Large intestine (tissue), 12 donors: ENCODE measurements at places on chromosomes 1 and 21.

DNA sequence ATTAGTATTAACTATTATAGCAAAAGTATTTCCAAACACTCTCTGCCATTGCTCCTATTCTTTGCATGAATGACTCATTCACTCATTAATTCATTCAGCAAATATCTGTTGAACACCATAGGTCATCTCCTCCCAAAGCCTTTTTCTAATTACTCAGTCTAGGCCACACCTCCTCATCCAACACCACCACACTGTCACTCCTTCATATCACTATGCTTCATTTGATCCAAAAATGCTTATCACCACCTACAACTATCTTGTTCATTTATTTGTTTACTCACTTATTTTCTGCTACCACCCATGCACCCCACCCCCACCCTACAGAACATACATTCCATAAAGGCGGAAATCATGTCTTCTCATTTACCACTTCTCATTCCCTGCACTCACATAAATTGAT lies 94.4 kb upstream of the TNFSF4 start:
- no peak for DNase-seq

DNA sequence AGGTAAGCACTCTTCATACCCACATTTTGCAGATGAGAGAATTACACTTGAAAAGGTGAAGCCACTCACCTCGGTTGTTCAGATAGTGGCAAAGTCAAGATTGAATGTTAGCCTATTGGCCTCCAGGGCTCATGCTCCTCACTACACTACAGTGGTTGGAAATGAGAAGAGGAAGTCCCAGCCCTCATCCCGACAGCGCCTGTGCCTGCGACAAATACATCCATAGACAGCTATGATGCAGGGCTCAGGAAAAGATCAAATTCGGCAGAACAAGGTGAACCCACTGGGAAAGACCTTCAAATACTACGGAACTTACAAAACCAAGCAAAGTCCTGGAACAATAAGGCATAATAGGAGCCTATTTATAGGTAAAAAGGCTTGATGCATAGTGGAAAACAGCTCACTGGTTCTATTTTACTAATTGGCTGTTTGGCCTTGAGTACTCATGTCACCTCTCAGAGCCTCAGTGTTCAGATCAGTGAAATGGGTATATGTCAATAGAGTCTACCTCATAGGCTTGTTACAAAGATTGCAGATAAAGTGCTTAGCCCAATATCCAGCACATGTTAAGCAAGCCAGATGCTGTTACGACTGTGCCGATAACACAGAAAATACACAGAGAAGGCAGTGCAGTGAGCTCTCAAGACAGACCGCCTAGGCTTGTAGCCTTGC lies 3.5 kb downstream of the SPOCD1 start:
- no peak for DNase-seq

DNA sequence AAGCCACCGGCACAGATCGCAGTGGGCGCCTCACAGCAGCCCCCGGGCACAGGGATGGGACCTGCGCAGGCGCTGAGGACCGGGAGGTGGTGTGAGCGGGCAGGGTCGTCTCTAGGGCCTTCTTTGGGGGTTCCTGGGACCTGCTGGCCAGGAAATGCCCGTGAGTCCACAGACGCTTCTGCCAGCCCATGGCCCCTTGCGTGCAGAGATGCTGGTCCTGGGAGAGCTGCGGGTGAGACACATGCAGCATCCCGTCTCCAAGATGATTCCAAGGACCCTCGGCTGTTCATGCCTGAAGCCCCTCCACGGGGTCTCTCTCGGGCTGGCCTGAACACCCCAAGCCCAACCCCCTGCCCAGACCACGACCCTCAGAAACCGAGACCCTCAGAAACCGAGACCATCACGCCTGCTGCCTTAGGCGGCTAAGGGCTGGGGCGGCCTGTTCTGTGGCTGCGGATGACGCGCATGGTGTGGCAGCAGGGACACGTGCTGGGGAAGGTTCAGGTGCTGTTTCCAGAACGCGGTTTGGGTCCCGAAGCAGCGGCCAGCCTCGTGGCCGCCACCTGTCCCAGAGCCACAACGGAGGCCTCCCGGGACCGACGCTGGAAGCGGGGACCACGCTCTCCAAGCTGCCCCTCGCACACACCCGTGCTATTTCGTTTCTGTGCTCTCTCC lies 23.0 kb downstream of the CFAP74 start:
- no peak for DNase-seq

DNA sequence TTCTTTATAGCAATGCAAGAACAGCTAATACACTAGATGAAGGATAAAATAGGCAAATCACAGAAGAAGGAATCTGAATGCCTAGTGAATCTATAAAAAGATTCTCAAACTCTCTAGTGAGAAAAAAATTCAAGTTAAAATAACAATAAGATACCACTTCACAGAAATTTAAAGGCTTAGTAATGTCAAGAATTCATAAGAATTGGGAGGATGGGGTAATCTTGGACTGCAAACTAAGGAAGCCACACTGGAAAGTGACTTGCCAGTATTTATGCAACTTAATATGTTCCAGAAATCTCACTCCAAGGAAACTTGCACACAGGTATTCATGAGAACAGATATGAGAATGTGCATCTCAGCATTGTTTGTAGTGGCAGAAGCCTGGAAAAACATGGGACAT lies 38.9 kb upstream of the PRRC2C start:
- no peak for DNase-seq

GRCh38 chr1:167059045-167059808 lies 30.9 kb downstream of the GPA33 start:
- DNase-seq: peak; percentile 50

DNA sequence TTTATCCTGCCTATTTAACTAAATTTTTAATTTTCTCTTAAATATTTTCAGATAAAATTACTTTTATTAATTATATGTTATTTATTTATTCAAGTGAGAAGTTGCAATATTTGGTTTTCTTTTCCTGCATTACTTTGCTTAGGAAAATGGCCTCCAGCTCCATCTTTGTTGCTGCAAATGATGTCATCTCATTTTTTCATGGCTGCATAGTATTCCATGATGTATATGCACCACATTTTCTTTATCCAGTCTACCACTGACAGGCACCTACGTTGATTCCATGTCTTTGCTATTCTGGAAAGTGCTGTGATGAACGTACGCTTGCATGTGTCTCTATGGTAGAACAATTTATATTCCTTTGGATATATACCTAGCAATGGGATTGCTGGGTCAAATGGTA lies 186.9 kb upstream of the LYPLAL1 start:
- DNase-seq: no peak

DNA sequence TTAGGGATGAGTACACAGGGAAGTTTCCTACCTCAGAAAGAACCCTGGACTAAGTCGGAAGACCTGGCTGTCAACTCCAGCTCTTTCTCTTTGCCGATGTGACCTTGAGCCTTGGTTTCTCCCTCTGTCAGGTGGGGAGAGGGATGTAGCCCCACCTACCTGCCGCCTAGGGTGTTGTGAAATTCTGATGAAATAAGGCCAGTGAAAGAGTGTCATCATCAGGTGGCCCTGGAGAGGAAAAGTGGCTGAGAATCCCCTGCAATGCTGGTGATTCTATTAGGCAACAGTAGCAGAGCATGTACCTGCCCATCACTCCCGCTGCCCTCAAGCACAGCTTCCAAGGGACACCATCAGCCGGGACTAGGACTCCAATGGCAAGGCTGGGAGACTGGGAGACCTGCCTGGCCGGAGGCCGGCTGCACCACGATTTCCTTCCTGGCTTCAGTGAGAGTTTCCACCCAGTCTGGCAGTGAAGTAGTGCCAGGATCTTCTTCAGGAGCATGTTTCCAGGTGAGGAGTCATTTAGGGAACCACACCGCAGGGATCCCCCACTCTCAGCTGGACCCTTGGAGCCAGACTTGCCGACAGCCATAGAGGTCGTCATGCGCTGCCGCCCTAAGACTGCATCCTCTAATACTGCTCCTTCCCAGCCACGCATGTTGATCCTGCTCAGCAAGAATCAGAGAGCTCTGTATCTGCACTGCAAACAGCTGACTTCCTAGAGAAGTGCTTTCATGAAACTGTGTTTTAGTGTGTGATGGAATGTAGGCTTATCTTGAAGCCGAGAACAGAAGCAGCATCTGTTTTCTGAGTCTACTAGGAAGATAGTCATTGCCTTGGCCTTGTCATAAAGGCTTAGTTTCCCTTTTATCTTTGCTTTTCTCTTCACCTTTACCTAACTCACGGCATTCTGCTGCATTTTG lies 88.0 kb upstream of the F3 start:
- DNase-seq: no peak

DNA sequence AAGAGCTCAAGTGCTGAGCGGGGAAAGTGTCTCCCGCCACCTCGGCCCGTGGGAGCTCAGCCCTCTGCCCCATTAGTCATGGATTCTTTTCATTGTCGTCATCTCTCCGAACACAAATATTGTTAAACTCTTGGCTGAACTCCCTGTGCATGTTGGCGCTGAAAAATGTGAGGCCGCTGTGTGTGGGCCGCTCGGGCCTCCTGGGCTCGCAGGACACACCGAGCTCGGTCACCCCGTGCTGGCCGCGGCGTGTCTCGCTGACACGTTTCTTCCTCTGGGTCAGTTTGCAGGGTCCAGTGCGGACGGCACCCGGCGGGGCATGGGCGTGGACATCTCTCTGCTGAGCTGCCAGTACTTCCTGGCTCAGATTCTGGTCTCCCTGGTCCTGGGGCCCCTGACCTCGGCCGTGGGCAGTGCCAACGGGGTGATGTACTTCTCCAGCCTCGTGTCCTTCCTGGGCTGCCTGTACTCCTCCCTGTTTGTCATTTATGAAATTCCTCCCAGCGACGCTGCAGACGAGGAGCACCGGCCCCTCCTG lies 25.6 kb downstream of the SLC45A1 start:
- peak; percentile 64 for DNase-seq

- DNase-seq: no peak
Measured at GRCh38 chr1:9643351-9644256, 7.9 kb upstream of the PIK3CD start.

DNA sequence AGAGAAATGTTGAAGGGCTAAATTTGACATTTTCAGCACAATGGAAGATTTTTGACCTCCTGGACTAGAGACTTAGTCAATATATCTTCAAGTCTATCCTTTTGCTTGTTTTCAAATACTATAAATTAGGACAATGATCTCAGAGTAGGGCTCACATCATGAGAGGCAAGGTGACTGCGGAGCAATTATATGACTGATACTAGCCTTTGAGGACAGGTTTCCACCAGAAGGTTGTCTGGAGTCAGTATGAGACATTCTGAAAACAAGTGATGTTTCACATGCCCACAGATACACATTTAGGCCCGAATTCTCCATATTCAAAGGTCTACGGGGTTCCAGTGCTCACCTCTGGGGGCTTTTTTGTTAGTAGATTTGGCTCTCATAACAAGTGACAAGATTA lies 142.3 kb upstream of the SAMSN1 start:
- no peak for DNase-seq

DNA sequence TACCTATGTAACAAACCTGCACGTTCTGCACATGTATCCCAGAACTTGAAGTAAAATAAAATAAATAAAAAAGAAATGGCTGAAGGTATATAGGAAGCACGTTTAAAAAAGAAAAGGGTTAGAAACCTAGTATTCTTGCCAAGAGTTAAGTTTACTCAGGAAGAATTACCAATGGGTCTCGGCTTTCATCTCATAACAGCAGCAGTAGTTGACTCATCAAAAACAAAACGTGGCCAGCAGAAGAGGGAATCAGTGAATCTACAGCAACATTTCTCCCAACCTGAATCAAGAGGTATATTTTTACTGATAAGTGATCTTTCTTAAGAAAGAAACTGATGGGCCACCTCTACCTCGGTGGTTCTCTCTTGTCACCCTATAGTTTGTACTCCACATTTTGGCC lies 340.3 kb downstream of the BRINP2 start:
- no peak for DNase-seq

DNA sequence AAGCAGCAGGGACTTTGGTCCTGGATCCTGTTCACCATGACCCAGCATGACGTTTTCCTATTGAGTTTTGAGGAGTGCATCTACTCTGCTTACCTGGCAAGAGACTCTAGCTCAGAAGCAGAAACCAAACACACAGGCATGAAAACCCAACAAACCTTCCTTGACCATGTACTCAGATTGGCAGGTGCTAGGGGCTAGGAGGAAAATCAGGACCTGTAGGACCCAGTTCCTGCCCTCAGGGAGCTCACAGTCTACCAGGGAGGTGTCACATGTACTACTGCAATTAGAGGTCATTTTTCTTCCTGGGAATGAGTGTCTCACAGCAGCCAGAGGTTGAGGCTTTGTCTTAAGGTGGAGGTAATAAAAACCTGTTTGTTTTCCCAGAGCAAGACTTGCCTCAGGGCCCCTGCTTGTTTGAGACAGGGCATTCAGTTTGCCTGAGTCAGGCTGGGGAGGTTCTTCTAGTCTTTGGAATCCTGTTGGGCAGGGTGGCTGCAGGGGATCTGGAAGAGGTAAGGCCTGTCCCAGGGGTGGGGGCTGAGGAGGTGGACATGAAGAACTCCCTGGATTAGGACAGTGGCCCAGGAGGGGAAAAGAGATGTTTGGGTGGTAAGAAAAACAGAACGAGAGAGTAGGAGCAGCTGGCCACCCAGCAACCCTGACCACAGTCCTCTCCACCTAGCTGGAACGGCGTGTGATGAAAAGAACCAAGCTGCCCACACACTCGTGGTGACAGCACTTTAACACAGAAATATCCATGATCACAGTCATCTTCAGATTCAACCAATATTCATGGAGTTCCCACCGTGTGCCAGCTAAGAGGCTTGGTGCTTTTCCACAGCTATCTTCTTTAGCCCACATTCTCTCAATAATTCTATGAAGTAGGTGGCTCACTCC lies 30.8 kb downstream of the IER5 start:
- peak; percentile 57 for DNase-seq

GRCh38 chr1:104906141-104906540 lies 1156.4 kb downstream of the AMY1C start:
- no peak for DNase-seq

- DNase-seq: no peak
Measured at GRCh38 chr1:36528361-36529349, 45.9 kb upstream of the CSF3R start.

GRCh38 chr1:91948501-91949355 lies 473 bp upstream of the BRDT start:
- DNase-seq: no peak

- DNase-seq: no peak
Measured at GRCh38 chr1:153881751-153882150, 41.0 kb downstream of the GATAD2B start.

DNA sequence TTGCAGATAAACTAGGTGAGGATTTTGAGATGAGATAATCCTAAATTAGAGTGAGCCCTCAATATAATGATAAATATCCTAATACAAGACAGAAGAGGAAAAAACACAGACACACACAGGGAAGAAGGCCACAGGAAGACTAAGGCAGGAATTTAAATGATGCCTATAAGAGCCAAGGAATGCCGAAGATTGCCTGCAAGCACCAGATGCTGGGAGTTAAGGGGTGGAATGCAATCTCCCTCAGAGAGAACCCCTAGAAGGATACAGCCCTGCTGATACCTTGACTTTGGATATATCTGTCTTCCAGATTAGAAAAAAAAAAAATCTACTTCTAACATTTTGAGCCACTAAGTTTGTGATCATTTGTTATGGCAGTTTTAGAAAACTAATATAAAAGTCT lies 299.7 kb upstream of the PRMT6 start:
- no peak for DNase-seq
